ENCODE measurements at places on chromosomes 7 and 10.
A peak's percentile ranks its signal among the peaks of the same experiment; 100 is the strongest.

- DNase-seq, result no peak
These were observed 412.2 kb upstream of the SORCS1 start for GRCh38 chr10:107576746-107577145.

GRCh38 chr7:99410635-99411034 is 1.9 kb downstream of the BUD31 start:
- DNase-seq, result no peak

DNA sequence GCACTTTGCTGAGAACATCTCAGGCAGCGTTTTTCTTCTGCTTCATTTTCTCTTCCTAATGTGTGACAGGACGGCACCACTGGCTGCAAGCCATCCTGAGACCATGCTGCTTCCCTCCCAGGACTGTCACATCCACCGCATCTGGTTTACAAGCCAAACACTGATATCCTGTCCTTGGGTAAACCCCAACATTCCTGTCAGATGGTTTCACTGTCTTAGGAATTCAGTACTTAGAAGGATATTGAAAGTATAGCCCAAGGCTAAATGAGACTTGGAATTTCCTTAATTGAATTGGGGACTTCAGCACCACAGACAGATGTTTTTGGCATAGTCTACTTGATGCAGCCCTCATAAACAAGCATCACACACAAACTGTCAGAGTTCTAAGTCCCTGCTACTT is 74.2 kb upstream of the PLXNA4 start:
- DNase-seq, result no peak

DNA sequence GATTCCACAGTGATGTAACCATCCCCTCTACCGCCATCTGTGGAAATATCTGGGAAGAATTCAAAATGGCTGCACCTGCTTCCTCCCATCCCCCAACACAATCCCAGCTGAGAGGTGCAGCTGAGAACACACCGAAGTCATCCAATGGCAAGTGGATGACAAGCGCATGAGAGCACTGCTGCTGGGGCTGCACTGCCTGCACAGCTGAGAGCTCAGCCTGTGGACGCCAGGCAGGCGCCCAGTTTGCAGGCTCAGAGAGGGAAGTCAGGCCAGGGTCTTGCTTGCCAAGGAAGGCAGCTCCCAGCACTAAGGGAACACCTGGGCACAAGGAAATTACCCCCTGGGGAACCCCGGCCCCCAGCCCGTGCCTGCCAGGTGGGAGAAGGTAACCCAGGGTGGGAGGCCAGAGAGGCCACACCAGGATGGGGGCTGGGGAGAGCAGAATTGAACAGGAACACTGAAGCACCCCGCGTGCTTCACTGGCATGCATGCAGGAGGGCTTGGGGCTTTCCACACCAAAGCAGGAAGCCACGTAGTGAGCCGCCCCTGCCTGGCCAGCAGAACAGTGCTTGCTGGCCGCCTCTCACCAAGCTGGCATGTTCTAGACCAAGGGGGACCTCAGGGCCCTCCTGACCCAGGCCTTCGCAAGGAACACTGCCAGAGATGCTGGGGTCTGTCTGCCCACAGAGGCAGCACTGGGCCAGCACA is 46.2 kb downstream of the FAM53B start:
- no peak for DNase-seq

GRCh38 chr7:6166443-6166891 is 106.0 kb downstream of the CYTH3 start:
- no peak for DNase-seq

GRCh38 chr10:61904733-61905725 is 3.5 kb downstream of the ARID5B start:
- peak; percentile 61 for DNase-seq

DNA sequence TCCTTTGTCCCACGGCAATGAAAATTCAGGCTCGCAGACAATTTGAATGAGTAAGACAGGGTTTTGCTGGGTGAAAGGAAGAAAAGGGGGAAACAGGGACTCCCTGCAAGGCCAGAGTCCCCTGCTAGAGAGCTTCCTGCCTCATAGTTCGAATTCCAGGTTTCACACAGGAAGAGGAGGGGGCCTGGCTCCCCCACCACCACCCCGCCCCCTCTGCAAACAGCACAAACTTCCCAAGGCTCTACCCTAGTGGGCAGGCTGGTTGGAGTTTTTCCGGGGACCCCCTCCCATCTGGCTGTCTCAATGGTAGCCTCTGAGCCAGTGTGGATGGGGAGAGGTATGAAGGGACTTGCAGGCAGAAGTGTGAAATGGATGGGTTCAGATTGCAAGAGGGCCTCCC is 57.4 kb upstream of the NEBL start:
- no peak for DNase-seq

DNA sequence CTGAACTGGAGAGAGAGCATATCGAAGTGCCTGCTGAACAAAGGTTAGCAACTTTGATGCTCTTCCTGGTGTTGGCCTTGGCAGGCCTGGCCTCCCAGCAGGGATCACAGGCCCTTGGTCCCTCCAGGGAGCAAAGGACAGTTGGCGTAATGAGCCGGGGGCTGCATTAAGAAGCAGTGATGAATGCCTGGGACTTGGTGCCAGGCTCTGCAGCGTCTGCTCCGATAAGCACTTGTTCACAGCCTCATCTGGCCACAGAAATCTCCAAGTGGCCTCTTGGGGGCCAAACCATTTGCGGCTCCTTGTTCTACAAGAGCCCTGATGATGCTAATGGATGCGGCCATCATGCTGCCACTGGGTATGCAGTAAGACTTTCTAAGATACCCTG is 31.8 kb downstream of the CRHR2 start:
- DNase-seq, result no peak

DNA sequence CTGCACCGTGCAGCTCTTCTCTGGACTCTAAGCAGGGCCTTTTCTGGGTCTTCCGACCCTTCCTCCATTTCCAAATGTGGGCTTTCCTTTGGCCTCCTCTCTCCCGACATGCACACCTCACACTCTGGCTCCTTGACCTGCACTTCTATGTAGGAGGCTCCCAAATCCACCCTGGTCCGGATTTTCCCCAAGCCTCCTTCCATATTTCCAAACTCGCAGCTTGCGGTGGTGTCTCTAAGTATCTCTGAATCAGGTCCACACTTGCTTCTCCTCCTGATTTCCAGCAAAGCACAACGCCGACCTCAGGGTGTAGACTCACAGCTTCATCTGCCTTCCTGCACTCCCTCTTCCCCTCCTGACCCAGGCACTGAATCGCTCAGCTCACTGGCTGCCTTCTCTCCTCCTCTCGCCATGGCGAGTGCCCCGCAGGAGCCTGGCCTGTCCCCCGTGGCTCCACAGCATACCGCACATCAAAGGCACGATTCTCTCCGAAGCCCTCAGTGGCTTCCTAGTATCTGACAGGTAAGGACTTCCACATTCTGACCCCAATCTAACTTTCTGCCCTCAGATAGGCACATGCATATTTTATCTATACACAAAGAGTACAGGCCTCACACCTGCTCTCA is 27.8 kb downstream of the DIP2C start:
- no peak for DNase-seq

All from NK-92 treated with Interleukin-12 subunit alpha and Interleukin-12 subunit beta, amount 100 ng/mL, for 24 hours (cell line).